ENCODE measurements at places on chromosomes 4 and X. TPM values are rescaled to one million over a fixed set of nuclear protein-coding genes. Genes with fewer than 3 reads are reported as not detected.

Gene CUL4B
- total RNA-seq: 56.5 TPM

Gene ARSH
- not detected for total RNA-seq

Gene EVC2
- total RNA-seq: 6.1 TPM

- no peaks in the 10 kb centered on the region for H3K27me3 ChIP-seq
- no peak for DNase-seq
- peaks cover 12% of the 10 kb centered on the region for H3K4me1 ChIP-seq
- H3K4me3 ChIP-seq: no peak overlapping the region
- H3K27ac ChIP-seq: no peak overlapping the region
- H3K36me3 ChIP-seq: no peaks in the 10 kb centered on the region
Measured at GRCh38 chrX:13024986-13025385, 19.4 kb downstream of the FAM9C start.

DNA sequence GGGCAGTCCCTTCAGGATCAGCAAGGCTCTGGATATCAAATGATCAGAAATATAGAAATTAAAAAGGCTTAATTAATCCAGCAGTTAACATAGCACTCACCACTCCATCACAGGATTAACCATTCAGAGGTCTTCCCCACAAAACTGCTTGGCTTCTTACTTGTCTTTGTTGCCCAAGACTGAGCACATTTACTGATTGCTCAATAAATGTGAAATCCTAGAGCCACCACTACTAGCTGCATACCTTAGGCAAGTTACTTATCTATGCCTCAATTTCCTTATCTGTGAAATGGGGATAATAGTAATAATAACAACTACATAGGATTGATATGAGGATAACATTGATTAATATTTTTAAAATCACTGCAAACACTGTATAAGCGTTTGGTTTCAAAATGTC is 124.2 kb downstream of the ARHGAP6 start:
- DNase-seq: no peak
- H3K36me3 ChIP-seq: no peaks in the 10 kb centered on the region
- H3K4me3 ChIP-seq: no peak overlapping the region
- no peak overlapping the region for H3K27ac ChIP-seq
- no peaks in the 10 kb centered on the region for H3K4me1 ChIP-seq

- no peak overlapping the region for H3K27ac ChIP-seq
- no peak for DNase-seq
- H3K36me3 ChIP-seq: no peaks in the 10 kb centered on the region
Measured at GRCh38 chrX:37834937-37835336, 12.4 kb downstream of the DYNLT3 start.

- no peak for DNase-seq
- no peaks in the 10 kb centered on the region for H3K27me3 ChIP-seq
- H3K27ac ChIP-seq: no peak overlapping the region
- H3K4me3 ChIP-seq: no peak overlapping the region
- peaks cover 24% of the 10 kb centered on the region for H3K4me1 ChIP-seq
Measured at GRCh38 chr4:186621959-186622553, 66.7 kb upstream of the MTNR1A start.

Gene EDNRA
- 3.4 TPM for total RNA-seq

Gene GATA1
- not detected for total RNA-seq

Gene TRIML2
- total RNA-seq: 0.65 TPM

Gene ZNF718
- 11.9 TPM for total RNA-seq

Gene TMEM150C
- 3.8 TPM for total RNA-seq

- peaks cover 28% of the 10 kb centered on the region for H3K4me1 ChIP-seq
- no peak overlapping the region for H3K27ac ChIP-seq
- DNase-seq: no peak
- H3K27me3 ChIP-seq: peaks cover 10% of the 10 kb centered on the region
- no peak overlapping the region for H3K4me3 ChIP-seq
- H3K36me3 ChIP-seq: peaks cover 3% of the 10 kb centered on the region
Measured at GRCh38 chr4:55027596-55027995, 97.8 kb downstream of the KDR start.

DNA sequence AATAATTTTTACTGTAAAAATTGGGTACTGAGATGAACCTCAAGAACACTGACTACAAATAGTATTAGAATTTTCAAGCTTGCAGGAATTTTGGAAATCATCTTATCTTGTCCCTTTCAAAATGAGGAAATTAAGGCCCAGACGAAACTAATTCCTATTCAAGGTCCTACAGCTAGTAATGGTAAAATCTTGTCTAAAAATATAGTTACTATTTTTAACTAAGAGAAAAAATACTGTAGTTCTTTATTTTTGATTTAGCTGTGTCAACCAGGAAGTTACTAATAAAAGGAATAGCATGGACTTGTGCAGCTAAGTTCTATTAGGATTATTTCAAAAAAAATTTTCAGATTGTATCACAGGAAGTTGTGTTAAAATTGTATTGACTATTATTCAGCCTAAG is 12.7 kb downstream of the PRIMPOL start:
- no peaks in the 10 kb centered on the region for H3K4me1 ChIP-seq
- no peak for DNase-seq
- H3K4me3 ChIP-seq: no peak overlapping the region
- H3K36me3 ChIP-seq: peaks cover 1% of the 10 kb centered on the region
- no peak overlapping the region for H3K27ac ChIP-seq

Gene RAB41
- not detected for total RNA-seq

DNA sequence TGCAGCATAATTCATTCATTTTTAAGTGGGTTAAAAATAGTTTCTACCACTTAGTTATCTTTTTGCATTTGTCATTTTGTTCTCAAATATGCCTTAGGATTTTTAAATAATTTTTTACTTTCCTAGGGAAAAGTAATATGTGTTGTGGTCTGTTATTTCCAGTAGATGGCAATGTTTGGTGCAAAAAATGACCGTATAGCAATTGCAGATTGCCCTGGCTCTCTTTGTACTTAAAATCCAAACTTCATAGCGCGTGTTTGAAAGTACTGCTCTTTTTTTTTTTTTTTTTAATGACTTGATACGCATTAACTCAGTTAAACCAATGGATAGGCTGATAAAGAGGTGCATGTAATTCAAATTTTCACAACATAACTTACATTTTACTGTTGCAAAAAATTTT is 74.4 kb upstream of the RBMX start:
- H3K36me3 ChIP-seq: no peaks in the 10 kb centered on the region
- no peak overlapping the region for H3K4me3 ChIP-seq
- peak; percentile 13 for DNase-seq
- no peaks in the 10 kb centered on the region for H3K27me3 ChIP-seq
- H3K4me1 ChIP-seq: no peaks in the 10 kb centered on the region

DNA sequence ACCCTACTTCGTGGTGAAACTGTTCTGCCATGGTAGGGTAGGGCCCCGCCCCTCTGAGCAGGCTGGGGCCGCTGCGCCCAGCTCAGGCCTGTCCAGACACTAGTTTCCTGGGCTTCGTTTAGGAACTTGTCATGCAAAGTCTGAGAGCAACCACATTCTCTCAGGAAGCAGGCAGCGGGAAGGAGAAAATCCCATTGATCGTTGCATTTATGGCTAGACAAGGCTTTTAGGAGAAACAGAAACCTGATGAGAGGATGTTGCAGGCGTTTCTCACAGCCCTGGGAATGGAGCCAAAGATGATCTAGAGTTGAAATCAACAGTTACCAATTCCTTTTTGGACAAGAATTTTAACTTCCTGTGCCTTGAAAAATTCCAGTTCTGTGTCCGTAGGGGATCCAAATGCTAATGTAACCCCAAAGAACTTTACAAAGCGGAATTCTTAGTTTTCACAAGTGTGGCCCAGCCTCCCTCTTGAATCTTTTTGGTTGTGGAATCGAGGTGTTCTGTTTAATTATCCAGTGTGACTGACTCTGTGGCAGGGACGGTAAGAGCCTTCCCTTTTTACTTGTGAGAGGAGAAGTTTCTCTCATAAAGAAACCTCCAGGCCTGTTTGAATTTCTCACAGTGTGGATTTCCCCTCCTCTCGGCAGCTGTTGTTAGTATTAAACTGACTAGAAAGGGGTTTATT is 4.5 kb upstream of the CXCL9 start:
- H3K4me1 ChIP-seq: peaks cover 10% of the 10 kb centered on the region
- DNase-seq: peak; percentile 36
- no peak overlapping the region for H3K4me3 ChIP-seq
- H3K27ac ChIP-seq: no peak overlapping the region
- no peaks in the 10 kb centered on the region for H3K36me3 ChIP-seq

DNA sequence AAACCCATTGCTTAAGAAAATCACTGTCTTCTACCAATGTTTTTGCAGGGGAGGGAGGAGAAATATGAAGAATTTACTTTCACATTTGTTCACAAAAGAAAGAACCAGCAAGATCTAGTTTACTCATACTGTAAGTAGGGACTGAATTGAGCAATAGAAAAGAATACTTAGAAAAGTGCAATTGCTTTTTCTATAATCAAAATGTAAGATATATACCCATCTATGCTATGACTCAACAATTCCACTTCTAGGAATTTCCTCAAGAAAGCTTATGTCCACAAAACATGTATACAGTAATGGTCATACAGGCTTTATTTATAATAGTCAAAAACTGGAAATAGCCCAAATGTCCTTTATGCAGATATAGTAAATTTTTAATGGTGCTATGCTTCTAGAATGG is 196.4 kb downstream of the LRBA start:
- H3K27ac ChIP-seq: no peak overlapping the region
- DNase-seq: no peak
- H3K4me3 ChIP-seq: no peak overlapping the region
- no peaks in the 10 kb centered on the region for H3K27me3 ChIP-seq
- H3K36me3 ChIP-seq: no peaks in the 10 kb centered on the region

GRCh38 chr4:32145987-32146386 is 1425.8 kb downstream of the PCDH7 start:
- H3K27ac ChIP-seq: no peak overlapping the region
- peak; percentile 16 for DNase-seq
- H3K4me1 ChIP-seq: peaks cover 16% of the 10 kb centered on the region
- H3K36me3 ChIP-seq: no peaks in the 10 kb centered on the region
- no peak overlapping the region for H3K4me3 ChIP-seq
- H3K27me3 ChIP-seq: no peaks in the 10 kb centered on the region

GRCh38 chrX:63738696-63739095 is 46.3 kb downstream of the ARHGEF9 start:
- no peak overlapping the region for H3K27ac ChIP-seq
- DNase-seq: no peak
- no peak overlapping the region for H3K4me3 ChIP-seq
- H3K27me3 ChIP-seq: no peaks in the 10 kb centered on the region
- H3K4me1 ChIP-seq: no peaks in the 10 kb centered on the region

DNA sequence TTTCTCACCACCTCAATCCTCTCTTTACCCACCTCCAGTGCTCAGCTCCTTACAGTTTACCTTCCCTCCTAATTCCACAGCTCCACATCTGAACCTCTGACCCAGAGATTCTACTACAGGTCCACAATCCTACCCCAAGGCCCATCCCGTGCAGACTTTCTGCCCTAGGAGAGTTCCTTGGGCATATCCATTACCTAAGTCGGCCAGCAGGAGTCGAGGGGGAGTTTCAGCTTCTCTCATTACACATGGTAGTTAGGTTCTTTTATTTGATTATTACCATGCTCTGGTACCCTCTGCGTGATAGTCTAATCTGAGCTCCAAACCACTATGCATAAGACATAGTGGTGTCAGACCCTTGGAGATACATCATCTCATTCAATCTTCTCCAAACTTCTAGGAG is 117.9 kb downstream of the SH3RF1 start:
- H3K4me1 ChIP-seq: no peaks in the 10 kb centered on the region
- no peaks in the 10 kb centered on the region for H3K27me3 ChIP-seq
- no peak for DNase-seq

Gene GRSF1
- total RNA-seq: 87.4 TPM

DNA sequence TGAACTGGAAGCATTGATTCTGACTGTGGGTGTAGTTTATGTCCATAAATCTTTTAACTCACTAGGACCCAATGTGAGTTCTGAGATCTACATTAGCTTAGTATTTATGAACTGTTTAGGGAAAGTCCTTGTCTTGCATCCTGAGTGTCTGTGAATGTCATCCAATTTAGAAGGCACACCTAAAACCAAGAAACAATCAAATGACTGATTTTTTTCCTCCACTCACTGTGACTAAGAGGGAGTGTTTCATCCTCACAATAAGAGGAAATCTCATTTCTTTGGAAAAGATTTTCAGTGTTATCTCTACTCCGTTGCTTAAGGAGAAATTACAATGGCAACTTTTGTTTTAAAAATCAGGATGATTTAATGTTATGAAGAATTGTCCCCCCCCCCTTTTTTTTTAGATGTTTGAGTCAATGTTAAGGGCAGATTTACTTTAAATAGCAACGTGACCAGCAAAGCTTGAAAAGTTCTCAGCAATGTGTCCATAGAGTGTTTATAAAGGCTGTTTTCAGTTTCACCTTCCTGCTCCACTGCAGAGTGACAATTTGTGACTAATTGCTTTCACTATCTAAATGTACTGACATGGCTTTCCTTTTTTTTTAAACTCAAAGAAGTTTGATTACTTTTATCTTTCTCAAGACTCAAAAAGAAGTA is 173.0 kb downstream of the SPCS3 start:
- no peaks in the 10 kb centered on the region for H3K27me3 ChIP-seq
- no peaks in the 10 kb centered on the region for H3K36me3 ChIP-seq
- DNase-seq: no peak
- H3K27ac ChIP-seq: no peak overlapping the region

GRCh38 chr4:148962539-148963290 is 520.5 kb upstream of the NR3C2 start:
- no peaks in the 10 kb centered on the region for H3K36me3 ChIP-seq
- DNase-seq: no peak
- H3K27me3 ChIP-seq: no peaks in the 10 kb centered on the region
- no peaks in the 10 kb centered on the region for H3K4me1 ChIP-seq
- no peak overlapping the region for H3K4me3 ChIP-seq

GRCh38 chrX:67544281-67545035 is 637 bp downstream of the AR start:
- no peaks in the 10 kb centered on the region for H3K27me3 ChIP-seq
- peak overlapping the region; percentile 58 for H3K4me3 ChIP-seq
- no peaks in the 10 kb centered on the region for H3K36me3 ChIP-seq
- DNase-seq: peak; percentile 67
- peak overlapping the region; percentile 92 for H3K27ac ChIP-seq

DNA sequence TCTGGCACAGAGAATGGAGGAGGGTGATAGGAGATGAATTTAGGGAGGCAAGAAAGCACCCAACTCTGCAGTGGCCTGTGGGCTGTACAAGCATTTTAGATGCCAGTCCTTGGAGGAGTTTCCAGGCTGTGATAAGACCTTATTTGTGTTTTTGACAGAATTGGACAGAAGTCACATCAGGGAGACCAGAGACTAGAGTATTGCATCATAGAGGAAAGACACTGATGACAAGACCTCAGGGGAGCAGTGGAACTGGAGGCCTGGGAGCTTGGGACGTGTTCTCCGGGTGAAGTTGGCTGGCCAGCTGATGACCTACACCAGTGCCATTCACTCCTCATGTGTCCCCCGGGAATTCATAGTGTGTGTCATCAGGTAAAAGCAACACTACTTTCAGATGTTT is 284.0 kb upstream of the ZFP42 start:
- no peak overlapping the region for H3K27ac ChIP-seq
- H3K36me3 ChIP-seq: no peaks in the 10 kb centered on the region
- H3K4me1 ChIP-seq: no peaks in the 10 kb centered on the region
- no peaks in the 10 kb centered on the region for H3K27me3 ChIP-seq
- H3K4me3 ChIP-seq: no peak overlapping the region
- DNase-seq: no peak

DNA sequence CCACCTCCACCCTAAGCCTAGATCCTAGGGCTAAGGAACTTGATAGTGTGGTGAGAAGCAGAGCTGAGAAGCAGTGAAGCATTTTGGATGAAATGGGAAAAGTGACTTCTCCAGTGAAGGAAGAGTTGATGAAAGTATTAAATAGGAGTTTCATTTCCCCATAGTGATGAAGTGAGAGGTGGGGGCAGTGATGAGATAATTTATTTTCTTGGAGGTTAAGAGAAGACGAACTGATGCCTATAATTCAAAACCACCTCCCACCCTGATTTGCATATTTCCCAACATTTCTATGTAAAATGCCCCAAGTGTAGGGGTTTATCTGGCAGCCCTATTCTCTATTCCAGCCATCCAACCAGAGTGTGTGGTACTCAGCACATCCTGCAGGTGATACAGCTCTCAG is 6.3 kb downstream of the LONRF3 start:
- DNase-seq: no peak
- no peak overlapping the region for H3K4me3 ChIP-seq
- H3K36me3 ChIP-seq: no peaks in the 10 kb centered on the region

All from neural progenitor cell (in vitro differentiated cells).